Iris pigment epithelial cell (primary cell): ENCODE measurements at places on chromosomes 12 and 14.

GRCh38 chr12:50639721-50640120 lies 124.2 kb upstream of the ATF1 start:
- DNase-seq = no peak

DNA sequence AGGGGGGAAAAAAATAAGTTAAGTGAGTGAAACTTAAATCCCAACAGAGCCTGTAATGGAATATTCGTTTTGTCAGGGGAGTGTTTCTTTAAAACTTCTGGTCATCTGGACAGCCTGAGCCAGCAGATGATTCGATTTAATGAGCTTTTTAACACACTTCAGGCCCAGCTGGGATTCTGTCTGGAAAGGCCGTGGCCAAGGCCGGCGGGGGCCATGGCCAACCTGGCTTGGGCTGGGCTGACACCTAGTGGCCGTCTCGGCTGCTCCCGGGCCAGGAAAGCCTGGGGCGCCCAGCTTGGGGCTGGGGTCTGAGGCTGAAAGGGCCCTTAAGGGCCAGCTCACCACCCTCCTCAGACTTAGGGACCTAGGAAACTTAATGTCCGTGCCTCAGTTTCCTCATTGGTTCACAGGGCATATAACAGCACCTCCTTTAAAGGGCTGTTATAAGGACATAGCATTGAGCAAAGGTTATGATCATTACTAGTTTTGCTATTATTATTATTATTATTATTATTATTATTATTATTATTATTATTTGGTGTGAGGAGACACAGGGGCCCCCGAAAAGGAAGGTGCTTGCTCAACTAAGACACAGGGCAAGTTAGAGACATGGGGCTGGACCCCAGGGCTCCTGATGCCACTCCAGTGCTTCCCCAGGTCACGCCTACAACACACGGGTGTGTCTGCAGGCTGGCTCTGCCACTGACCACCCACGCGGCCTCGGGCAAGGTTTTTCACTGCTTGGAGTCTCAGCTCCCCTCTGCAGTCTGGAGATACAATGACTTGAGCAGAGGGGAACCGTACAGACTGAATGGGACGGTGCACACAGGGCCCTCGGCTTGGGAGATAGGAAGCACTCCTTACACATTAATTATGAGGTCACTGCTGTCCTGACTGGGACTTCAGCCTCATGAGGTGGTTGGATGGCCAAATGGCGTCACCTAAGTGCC lies 84.0 kb downstream of the SYNE3 start:
- peak; percentile 37 for DNase-seq

GRCh38 chr12:21987755-21988154 lies 46.5 kb upstream of the ABCC9 start:
- DNase-seq = no peak

- no peak for DNase-seq
These were observed 15.1 kb downstream of the MVK start for GRCh38 chr12:109588461-109589239.

DNA sequence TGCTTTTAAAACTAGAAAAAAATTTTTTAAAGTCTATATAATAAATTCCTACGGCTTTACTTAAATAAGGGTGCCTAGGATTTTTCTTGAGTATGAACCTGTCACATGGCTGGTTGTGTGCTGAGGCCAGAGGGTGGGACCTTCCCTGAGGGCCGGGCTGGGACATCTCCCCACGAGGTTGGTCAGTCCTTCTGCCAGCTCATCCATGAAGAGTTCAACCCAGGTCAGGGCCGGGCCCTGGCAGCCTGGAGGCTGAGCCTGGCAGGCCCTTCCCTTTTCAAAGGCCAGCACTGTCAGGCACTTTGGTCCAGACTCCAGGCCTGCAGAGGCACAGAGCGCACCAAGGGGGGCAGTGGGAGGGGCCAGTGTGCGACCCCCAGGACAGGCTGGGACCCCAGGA lies 31.7 kb downstream of the TNFAIP2 start:
- peak; percentile 8 for DNase-seq

- no peak for DNase-seq
These were observed 137.8 kb upstream of the SOX5 start for GRCh38 chr12:24087294-24087693.

- DNase-seq = no peak
These were observed 55.6 kb downstream of the SMUG1 start for GRCh38 chr12:54132976-54133771.

DNA sequence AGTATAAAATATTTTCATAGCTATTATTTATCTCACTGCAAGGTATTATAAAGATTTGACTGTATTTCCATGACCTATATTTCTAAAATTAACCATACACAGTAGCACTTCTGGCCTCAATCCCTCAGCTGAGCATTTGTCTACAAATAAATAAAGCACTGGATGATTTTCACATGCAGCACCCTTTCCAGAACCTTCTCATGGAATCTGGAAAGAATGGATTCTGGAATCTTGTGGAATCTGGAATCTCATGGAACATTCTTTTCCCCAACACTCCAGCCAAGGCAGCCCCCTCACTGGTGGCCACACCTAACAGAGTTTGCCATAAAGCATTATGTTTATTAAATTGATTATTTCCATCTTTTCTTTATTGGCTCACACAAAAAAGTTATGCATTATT lies 199.2 kb downstream of the MSRB3 start:
- no peak for DNase-seq

- DNase-seq = no peak
These were observed 13.0 kb downstream of the NUDT4 start for GRCh38 chr12:93390549-93391297.

DNA sequence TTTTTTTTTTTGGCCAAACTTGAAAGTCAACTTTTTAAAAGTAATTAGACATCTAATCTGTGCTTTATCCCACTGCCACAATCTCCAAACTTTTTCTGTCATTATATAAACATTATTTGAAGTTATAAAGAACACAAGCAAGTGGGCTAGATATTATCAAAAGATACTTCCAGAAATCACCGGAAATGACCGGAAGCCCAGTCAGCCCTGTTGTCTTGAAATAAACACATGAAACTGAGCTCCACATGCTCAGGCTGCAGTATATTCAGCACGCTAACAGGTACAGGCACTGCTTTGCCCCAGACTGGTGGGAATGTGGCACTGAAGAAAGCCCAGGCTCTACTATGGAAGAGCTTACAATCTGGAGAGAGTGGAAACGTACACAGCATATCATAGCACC lies 158.9 kb upstream of the PLEKHG7 start:
- DNase-seq = no peak

- no peak for DNase-seq
These were observed 156.7 kb downstream of the NTF3 start for GRCh38 chr12:5588591-5588990.

- no peak for DNase-seq
These were observed 138.1 kb upstream of the RMST start for GRCh38 chr12:97324471-97324870.

DNA sequence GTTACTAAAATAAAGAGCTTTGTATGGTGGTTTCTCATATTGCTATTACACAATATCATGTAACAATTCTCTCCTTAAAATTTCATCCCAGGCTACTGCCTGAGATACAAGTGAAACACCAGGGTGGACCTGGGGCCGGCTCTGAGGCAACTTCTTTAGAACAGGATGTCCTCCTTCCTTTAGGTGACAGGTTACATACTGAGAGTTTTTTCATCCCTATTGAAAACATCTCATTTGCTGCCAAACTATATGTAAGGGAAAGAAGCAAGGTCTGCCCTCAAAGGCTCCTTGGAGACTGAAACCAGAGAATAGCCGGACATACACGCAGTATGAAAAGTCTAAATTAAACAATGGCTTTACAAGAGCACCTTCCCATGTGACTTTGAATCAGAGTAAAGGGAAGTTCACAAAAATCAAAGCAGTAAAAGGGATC lies 139.9 kb downstream of the DUSP6 start:
- peak; percentile 78 for DNase-seq

DNA sequence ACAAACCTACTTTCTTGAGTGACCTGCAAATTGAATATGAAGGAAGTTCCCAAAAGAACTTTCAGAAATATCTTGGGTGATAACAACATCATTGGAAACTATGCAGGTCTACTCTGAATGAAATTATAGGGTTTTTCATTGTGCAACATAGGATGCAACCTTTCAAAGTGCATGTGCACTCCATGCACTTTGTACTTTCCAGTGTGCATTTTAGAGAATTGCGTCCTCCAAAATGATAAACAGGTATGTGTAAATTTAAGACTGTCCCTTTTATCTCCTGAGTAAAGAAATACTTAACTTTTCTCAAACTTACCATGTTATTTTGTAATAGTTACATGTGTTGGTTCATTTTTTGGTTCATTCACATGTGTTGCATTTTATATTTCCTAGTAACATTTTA lies 13.2 kb downstream of the SRSF5 start:
- no peak for DNase-seq

GRCh38 chr12:115402443-115403180 lies 718.6 kb upstream of the TBX3 start:
- no peak for DNase-seq

DNA sequence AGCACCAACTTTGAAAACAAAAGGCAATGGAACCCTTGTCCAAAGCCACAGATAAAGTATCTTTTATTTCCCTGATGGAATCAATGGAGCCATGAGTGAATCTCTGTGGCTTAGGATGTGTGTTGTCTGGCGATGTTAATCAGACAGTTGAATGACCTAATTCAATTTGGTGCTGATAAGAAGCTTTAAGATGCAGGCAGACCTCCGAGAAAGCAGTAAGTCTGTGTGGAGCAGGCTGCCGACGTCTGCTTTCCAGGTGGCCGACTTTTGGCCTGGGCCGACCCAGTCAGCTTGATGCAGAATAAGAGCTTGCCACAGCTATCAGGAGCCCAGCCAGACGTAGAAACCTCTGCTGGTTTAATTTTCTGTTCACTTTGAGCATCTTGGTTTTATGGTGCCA lies 21.1 kb upstream of the TMEM132C start:
- no peak for DNase-seq

- peak; percentile 52 for DNase-seq
These were observed 17.8 kb upstream of the CD9 start for GRCh38 chr12:6182279-6182898.

DNA sequence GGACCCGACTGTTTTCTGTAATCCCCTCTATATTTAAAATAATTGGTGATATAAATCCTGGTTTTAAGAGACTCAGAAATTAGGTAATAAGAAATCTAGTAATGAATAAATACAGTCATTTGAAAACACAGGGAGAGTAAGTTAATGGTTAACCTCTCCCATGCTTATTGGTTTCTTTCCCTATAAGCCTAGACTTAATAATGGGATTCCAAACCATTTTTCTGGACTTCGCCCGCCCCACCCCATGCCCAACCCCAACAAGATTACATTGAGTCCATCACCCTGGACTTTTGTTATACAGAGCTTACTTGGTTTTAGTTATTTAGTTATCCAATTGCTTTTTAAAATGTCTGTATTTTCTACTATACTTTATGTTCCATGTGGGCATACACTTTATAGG lies 98.7 kb downstream of the WIF1 start:
- no peak for DNase-seq

DNA sequence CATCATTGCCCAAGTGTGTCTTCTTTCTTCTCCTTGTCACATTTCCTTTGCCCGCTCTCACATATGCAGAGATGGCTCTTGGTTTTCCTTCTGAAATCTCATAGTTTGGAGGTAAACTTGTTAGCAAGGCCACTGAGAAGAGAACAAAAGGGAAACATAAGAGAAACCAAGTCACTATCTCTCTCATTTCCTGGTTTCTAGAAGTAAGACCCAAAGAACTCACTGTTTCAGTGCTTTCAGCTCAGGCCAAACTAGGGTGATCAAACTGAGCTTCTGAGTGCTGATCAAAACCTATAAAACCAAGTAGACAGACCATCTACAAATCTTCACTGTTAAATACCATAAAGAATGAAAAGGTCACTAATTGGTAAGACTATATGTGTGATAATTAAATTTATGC lies 275.4 kb upstream of the BTG1 start:
- DNase-seq = no peak

DNA sequence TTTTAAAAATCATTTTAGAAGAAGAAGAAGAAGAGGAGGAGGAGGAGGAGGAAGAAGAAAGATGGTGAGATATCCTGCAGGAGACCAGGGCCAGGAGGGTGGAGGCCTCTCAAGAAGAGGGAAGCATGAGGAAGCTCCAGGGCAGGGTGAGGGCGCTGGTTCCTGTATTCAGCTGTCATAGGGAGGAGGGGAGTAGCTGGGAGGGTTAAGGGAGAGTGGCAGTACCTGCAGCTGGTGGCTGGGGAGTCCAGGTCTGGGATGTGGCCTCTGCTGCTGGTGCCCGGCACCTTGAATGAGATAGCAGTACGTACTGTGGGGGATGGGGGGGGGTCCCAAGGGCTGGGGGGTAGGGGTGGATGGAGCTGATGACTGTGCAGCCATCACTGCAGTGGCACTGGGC lies 9.8 kb downstream of the RBP5 start:
- no peak for DNase-seq

DNA sequence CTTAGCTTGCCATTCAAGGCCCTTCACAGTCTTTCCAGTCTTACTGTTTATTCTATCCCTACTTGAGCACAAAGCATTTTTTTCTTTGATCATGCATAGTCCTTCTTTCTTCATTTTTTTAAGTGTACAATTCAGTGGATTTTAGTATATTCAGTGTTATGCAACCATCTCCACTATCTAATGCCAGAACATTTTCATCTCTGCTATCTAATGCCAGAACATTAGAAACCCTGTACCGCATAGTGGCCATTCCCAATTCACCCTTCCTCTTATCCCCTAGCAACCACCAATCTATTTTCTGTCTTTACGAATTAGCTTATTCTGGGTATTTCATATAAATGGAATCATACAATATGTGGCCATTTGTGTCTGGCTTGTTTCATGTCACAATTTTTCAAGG lies 13.4 kb downstream of the LPCAT3 start:
- DNase-seq = no peak

- DNase-seq = no peak
These were observed 146.5 kb downstream of the SAMD4A start for GRCh38 chr14:54713379-54713778.

DNA sequence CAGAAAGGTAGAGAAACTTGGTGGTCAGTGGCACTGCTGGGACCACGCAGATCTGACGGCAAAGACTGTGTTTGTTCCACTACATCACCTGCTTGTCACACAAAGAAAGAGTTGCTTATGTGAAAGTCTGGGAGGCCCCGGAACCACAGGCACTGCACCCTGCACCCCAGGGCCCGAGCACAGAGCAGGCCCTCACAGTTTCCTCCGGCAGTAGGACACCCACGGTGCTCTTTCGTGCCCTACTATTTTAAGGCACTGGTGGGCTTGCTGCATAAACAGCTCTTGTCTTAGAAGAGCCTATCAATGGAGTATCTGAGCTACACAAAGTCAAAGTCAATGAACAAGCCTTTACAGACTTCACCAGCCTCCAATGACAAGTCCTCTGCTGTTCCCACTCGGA lies 8.0 kb downstream of the LGMN start:
- no peak for DNase-seq

DNA sequence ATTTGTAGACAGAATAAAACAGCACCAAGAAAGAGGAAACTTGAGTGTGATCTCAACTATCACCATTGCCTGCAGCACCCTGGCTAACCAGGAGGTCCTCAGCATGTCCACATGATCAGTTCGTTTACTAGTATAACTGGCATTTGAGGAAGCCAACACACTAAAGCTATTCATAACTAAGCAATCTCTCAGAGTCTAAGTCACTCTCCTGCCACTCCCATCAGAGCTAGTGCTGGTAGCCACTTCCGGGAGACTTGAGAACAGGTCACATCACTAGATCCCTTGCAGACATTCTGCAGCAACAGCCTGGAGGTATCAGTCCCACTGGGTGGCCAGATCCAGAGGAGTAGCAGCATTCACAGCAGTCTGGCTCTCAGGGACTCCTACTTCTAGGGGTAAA lies 352.9 kb upstream of the OR4E1 start:
- no peak for DNase-seq
